EH (cell line): ENCODE measurements at places on chromosomes 6 and 20.

- DNase-seq: no peak
Measured at GRCh38 chr6:167296902-167297301, 5.8 kb downstream of the UNC93A start.

DNA sequence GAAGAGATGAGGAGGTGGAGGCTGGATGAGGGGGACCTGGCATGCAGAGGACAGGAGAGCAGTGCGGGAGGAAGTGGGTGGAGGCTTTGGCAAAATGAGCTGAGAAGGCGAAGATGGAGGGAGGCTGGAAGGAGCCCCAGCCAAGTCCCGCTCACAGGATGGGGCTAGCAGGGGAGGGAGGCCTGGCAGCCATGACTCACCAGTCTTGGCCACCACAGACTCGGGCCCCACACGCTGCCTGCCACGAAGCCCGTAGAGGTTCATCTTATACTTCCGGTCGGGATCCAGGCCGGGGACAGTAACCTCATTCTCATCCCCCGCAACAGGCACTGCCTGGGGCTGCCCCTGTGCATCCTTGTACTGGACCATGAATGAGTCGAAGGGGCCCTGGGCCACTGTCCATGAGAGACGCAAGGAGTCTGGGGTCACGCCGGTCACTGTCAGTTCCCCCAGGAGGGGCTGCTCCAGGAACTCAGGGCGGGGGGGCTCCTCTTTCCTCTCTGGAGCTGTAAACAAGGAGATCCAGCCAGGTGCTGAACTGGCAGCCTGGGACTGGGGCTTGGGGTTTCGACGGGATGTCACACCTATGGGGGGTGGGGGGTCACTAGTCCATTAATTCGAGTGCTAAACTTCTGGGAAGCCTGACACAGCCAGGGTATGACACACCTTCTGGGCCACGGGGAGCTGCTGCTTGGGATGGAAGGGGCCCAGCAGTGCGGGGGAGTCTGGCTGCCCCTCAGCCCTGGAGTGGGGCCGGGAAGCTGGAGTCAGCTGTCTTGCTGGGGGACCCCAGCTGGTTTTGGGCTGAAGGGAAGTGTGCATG, 27.8 kb downstream of the TNXB start:
- peak; percentile 97 for DNase-seq

DNA sequence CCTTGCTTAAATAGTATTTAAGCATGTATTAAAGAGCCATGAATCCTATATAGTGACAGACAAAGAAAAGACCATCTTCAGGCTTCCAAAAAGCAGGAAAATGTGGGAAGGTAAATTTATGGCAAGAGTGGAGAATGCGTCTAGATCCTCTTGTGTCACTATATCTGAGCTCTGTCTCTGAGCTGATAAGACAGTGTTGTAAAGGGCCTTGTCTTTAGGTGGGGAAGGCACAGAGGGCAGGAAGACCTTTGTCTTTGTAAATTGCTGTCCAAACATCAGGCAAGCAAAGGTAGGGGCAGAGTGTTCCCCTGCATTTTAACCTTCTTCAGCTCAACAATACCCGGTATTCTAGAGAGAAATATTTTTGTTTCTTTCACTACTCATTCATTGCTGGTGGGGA, 33.9 kb upstream of the MBOAT1 start:
- no peak for DNase-seq

GRCh38 chr6:23329086-23329485, 759.7 kb downstream of the HDGFL1 start:
- no peak for DNase-seq
